Omental fat pad (tissue), 4 donors: ENCODE measurements at places on chromosomes 2 and 18. TPM values are rescaled to one million over a fixed set of nuclear protein-coding genes. Genes with fewer than 3 reads are reported as not detected.

RESP18 gene
- total RNA-seq = not detected

MYO7B gene
- total RNA-seq = 1.3 TPM

GPR45 gene
- not detected for total RNA-seq

IL36RN gene
- total RNA-seq = not detected

COLEC12 gene
- 25.3 TPM for total RNA-seq

SLC30A3 gene
- not detected for total RNA-seq

APCDD1 gene
- total RNA-seq = 206 TPM

DNA sequence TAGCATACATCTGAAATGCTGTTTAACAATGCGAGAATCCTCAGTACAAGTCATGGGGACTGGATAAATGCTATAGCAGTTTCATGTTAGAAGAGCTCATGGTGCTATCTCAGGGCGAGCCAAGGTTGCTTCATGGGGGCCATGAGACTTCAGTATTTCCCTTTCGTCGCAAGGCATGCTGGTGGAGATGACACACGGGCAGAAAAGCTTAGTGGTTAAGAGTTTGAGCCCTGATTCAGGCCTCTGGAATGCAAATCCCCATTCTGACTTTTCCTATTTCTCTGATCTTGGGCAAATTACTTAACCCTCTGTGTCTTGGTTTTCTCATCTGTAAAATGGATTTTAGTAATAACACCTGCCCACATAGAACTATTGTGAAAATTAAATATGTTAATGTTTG lies 57.4 kb upstream of the EPHA4 start:
- no peak for DNase-seq

DNA sequence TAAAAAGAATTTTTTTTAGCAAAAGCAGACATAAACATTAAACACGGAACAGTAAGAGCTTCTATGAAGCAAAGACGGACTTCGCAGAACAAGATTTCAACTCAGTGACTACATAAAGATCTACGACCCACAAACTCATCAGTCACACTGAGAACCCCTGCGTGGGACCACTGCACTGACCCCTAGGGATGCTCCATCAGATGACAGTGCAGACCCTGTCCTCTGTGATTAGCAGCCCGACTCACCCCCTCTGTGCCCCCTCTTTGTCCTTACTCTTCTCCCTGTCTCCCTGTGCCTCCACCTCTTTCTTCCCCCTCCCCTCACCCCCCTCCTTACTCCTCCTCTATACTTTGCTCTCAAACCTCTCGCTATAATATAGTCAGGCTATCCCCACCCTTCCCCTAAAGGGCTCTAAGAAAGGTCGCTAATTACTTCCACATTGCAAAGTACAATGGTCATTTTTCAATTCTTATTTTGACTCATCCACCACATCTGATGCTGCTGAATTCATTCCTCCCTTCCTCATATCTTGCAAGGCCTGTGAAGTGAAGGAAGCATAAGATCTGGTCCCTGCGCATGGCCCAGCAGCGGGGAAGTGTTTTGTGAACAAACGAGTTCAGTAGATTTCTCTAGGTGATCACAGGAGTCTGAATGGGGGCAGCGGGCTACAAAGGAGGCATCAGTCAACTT lies 89.3 kb downstream of the CABYR start:
- no peak for DNase-seq

- no peak for DNase-seq
These were observed 16.5 kb upstream of the ME2 start for GRCh38 chr18:50862401-50862800.

GRCh38 chr2:189685540-189686229 lies 11.2 kb downstream of the ANKAR start:
- no peak for DNase-seq

DNA sequence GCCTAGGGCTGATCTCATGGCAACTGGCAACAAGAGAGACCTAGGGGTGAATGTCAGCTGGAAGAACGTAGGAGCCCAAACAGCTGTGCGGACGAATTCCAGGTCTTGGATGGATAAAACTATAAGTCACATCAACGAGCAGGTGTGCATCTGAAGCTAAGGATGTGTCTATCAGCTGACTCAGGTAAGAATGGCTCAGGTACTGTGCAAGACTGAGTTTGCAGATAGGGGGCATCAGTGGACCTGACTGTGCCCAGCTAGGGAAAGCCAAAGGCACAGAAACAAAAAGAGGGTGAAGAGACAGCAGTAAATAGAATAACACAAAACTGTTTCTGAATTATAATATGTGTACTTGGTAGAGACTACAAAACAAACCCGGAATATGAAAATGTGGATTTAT lies 357.3 kb downstream of the ZEB2 start:
- DNase-seq = no peak

DNA sequence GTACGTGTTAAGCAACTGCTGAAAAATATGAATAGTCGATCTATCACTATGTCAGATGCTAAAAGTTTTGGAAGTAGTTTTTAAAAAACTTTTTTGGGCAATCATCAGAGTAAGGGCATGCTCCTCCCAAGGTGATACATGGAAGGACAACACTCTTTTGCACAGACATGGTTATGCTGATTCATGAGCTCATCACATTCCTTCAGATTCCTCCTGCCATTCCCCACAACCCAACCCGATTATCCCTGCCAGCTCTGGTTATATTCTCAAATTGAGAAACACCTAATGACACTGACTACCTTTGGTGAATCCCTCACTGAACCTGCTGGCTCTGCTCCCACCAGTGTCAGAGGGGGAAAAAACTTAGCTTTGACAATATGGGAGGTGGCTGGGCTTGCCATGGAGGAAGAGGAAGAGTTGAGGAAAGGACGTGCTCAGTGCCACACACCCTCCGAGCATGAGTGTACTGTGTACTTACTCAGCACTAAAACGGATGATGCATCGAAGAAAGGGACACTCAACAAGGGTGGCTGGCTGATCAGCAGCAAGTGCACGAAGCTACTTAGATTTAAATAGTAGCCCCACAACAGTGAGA lies 83.9 kb upstream of the RNU4ATAC start:
- DNase-seq = no peak

- DNase-seq = no peak
These were observed 15.9 kb upstream of the CPS1 start for GRCh38 chr2:210540471-210540870.

DNA sequence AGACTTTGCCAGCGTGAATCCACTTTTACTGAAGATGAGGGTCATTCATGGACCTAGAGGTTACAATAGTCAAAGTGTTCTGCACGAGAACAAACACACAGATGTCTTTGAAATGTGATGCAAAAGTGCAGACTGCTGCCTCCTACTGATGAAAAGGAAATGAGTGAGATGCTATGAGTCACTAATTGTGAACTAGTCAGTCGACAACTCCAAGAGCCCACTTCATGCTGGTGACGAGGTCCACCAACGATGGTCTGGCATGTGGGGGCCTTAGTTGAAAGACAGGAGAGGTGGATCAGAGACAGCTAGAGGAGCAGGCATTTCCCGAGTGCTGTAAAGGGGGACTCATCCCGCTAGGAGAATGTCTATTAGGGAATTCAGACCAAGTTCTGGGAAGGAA lies 17.1 kb upstream of the ZNF236 start:
- DNase-seq = no peak

GRCh38 chr2:40725040-40725439 lies 273.1 kb upstream of the SLC8A1 start:
- no peak for DNase-seq

DNA sequence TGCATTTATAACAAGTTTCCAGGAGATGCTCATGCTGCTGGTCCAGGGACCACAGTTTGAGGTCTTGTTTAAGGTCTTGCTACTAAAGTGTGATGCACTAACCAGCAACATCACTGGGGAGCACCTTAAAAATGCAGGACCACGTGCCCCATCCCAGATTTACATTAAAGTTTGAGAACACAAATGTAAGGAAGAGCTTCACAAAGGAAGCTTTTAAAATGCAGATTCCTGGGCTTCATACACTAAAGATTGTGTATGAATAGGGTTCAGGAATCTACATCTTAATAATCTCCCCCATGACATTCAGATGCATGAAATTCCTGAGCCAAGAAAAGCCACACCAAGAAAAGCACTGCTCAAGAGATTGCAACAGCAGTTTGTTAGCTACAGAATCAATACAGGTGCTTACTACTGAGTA lies 235.3 kb upstream of the TANK start:
- DNase-seq = no peak

- DNase-seq = no peak
These were observed 7.5 kb downstream of the SMCHD1 start for GRCh38 chr18:2662990-2663389.

GRCh38 chr2:85743304-85743978 lies 10.3 kb upstream of the ATOH8 start:
- no peak for DNase-seq

GRCh38 chr2:118634876-118635275 lies 212.6 kb downstream of the EN1 start:
- DNase-seq = no peak

GRCh38 chr2:5867056-5867455 lies 174.9 kb downstream of the SOX11 start:
- DNase-seq = no peak

DNA sequence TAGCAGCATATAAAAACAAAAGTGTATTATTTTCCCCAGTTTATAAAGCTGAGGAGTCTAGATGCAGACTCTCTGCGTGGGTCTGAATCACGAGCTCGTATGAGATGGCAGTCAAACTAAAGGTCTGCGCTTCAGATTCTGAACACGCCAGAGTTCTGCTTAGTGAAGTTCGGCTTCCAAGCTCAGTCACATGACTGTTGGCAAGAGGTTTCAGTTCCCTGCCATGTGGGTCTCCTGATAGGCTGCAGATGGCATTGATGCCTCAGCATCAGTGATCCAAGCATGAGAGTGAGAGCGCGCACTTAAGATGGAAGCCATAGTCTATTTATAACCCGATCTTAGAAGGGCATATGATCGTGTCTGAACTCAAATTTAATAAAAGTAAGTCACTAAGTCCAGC lies 242.8 kb upstream of the DOK6 start:
- DNase-seq = no peak

DNA sequence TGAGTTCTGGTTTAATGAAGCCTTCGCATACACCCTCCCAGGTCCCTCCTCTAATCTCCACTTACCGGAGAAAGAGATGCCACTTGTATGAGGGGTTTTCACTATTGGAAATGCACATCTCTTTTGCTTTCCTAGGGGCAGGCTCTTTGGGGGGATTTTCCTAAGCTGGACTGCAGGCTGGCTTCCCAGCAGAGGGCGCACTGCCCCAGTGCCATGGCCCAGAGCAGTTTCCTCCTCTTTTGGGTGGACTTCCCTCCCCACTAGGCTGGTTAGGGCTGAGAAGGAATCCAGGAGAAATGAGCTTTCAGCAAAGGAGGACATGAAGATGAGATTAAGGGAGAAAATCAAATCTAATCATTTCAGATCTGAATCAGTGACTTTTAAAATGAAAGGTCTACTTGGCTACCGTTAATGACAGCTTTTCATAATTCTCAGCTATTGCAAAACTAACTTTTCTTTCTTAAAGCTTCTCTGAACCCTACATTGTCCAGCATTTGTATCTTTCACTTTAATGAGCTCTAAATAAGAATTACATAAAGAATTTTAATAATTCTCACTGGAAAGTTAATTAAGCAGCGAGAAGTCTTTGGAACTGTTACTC lies 784.1 kb upstream of the FANCL start:
- no peak for DNase-seq

- DNase-seq = no peak
These were observed 29.4 kb downstream of the NGEF start for GRCh38 chr2:232983669-232984140.

DNA sequence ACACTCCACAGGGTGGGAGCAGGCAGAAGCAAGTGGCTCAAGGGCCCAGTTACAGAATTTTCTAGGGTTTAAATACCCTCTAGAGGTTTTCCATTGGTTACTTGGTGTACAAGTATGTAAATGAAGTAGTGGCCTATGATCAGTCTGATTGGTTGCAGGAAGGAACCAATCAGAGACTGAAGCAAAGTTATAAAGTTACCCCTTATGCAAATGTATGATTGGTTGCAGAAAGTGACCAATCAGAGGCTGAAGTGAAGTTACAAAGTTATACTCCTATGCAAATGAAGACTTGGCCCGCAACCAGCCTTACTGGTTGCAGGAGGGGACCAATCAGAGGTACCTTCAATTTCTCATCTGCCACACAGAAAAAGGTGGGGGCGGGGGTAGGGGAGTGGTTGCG lies 154.6 kb downstream of the INO80D start:
- no peak for DNase-seq

- no peak for DNase-seq
These were observed 45.0 kb downstream of the EEF1B2 start for GRCh38 chr2:206204710-206205109.

DNA sequence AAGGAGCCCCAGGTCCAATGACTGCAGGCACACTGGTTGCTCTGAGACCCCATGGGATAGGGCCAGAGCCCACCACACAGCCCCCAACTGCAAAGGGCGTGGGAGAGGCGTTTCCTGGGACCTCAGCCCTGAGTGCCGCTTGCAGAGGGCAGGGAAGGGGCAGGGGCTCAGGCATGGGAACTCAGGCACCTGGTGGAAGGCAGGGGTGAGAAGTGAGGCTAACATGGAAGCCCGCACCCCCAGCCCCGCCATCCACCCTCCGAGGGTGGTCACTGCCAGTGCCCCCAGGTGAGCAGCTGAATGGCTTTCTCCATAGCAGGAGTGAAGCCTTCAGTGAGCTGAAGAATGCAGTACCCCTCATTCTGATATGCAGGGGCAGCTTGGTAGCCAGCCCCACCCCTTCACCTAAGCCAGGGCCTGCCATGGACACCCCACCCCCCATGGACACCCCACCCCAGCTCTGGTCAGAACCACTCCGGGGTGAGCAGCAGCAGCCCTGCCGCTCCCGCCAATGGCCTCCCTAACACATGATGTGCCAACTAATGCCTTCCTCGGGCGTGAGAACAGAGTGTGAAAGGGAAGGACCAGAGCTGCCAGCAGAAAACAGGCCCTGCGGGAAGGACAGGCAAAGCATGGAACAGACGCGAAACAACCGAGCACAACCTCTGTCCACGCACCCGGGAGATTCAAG lies 6.6 kb downstream of the KIF1A start:
- DNase-seq = no peak

GRCh38 chr2:177419274-177419673 lies 26.7 kb downstream of the AGPS start:
- no peak for DNase-seq

- DNase-seq = no peak
These were observed 40.5 kb downstream of the SCN9A start for GRCh38 chr2:166335284-166335683.

- no peak for DNase-seq
These were observed 93.3 kb downstream of the CTAGE1 start for GRCh38 chr18:22324191-22325131.

- DNase-seq = no peak
These were observed 22.4 kb downstream of the MAL start for GRCh38 chr2:95047629-95048510.

- DNase-seq = no peak
These were observed 19.1 kb downstream of the CYBRD1 start for GRCh38 chr2:171541202-171541887.
